ENCODE measurements at places on chromosomes 5 and 9.
A peak's percentile ranks its signal among the peaks of the same experiment; 100 is the strongest.

DNA sequence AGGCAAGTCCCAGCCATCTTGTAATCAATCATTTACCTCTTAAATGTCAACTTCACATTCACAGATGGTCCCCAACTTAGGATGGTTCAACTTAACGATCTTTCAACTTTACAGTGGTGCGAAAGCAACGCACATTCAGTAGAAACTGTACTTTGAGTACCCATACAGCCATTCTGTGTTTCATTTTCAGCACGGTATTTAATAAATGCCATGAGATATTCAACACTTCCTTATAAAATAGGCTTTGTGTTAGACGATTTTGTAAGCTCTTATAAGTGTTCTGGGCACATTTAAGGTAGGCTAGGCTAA lies 47.1 kb upstream of the ANGPTL2 start:
- no peak for DNase-seq

DNA sequence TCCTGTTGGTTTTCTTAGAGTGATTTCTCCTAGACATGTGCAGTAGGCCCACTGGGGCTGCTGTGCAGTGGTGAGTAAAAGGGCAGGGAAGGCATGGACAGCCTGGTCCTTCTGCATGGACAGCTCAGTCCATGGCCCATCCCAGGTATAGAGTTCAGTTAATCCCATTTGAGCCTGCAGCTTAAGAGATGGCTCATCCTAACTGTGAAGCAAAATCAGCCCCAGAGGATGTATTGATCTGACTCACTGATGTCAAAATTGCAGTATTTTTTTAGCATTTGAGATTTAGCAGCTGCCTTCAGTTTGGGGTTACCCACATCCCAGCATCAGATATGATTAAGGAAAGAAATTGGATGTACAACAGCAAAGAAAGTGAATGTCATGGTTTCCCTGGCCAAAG lies 93.4 kb downstream of the PDE6A start:
- no peak for DNase-seq

- DNase-seq, result no peak
Measured at GRCh38 chr9:61673664-61674381, 484.0 kb downstream of the SPATA31A7 start.

DNA sequence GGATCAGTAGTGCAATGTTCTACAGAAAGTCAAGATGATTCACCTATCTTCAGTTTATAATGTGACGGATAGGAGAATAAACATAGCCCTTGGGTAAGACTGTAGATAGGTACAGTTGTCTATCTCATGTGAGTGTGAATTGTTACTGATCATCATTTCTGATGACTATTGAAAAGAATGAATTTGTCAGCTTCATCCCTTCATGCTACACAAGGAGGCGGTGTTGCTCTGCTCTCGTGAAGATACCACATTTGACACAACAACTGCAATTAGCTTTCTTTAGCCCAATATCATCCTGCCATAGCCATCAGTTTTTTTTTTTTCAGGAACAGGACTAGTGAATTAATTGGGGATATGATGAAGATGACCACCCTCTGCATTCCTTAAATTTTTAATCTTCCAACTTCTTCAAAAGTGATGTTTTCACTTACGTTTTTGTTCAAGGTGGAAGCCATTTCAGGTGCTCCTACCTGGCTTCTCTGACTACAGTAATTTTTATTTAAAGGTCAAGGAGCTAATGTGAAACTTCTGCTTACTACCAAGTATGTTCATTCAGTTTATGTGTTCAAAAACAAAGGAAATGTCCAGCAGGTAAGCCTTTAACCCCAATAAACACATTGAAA lies 152.9 kb upstream of the MOCS2 start:
- DNase-seq, result peak; percentile 46

GRCh38 chr5:177018341-177018740 lies 4.2 kb upstream of the ZNF346 start:
- DNase-seq, result no peak

- no peak for DNase-seq
Measured at GRCh38 chr9:81565144-81565543, 124.2 kb downstream of the TLE1 start.

- peak; percentile 88 for DNase-seq
Measured at GRCh38 chr9:129694243-129694646, 28.8 kb downstream of the PRRX2 start.

GRCh38 chr9:86722706-86723075 lies 224.6 kb downstream of the GAS1 start:
- peak; percentile 23 for DNase-seq

DNA sequence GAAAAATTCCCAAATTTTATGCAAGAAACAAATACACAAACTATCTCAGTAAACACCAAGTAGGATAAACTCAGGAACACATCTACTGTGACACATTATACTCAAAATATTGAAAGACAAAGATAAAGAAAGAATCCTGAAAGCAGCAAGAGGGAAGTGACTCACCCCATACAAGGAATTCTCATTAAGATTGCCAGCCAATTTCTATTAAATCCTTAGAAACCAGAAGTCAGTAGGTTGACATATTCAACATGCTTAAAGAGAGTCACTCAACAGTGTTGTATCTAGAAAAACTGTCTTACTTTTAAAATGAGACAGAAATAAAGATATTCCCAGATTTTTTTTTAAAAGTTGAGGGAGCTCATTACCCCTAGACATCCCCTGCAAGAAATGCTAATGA lies 15.5 kb downstream of the SPATA31E1 start:
- no peak for DNase-seq

- DNase-seq, result no peak
Measured at GRCh38 chr9:19665146-19665863, 123.5 kb downstream of the SLC24A2 start.

GRCh38 chr5:181133610-181134231 lies 2.8 kb upstream of the OR2V1 start:
- peak; percentile 41 for DNase-seq

DNA sequence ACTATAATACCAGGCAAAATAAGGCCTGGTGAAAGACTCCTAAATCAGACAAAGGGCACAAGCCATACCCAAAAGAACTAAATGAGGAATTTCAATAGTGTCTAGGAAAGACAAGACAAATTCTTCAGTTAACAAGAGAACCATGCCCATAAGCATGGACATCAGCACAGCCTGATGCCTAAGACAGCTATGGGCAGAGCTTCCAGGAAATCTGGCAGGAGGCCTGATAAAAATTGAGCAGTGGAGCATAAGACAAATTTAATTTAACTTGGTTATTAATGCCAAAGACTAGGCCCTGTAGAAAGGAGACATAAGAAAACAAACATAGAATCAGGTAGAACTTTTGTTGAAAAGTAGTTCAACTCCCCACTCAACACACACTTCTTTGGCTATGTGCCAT lies 17.3 kb downstream of the KLHL3 start:
- no peak for DNase-seq

DNA sequence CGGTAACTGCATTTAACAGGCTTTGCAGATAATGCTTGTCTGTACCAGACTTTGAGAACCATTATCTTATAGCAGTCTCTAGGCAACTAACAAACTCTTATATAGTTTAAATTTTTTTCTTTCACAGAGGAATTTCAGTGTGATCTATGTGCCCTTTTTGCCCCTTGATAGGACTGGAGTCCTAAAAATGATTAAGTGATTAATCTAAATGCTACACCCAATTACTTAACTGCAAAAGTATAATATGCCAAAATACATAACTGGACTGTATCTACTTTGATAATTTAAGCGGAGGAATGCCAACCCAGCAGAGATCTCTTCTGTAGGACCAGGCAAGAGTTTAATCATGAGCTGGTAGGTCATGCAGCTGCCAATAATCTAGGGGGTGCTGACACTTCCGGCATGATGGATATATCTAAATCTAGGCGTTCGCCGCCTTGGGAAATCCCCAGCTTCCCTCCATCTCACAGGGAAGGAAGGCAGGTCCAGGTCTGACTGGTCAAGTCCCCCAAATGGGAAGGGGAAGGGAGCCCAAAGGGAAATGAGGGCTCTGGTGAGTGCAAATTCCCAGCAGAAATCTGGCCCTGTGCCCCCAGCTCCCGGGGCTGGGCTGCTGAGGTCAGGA lies 205.6 kb downstream of the GAPVD1 start:
- DNase-seq, result no peak

GRCh38 chr5:92328584-92329259 lies 945.6 kb upstream of the ARRDC3 start:
- DNase-seq, result no peak

DNA sequence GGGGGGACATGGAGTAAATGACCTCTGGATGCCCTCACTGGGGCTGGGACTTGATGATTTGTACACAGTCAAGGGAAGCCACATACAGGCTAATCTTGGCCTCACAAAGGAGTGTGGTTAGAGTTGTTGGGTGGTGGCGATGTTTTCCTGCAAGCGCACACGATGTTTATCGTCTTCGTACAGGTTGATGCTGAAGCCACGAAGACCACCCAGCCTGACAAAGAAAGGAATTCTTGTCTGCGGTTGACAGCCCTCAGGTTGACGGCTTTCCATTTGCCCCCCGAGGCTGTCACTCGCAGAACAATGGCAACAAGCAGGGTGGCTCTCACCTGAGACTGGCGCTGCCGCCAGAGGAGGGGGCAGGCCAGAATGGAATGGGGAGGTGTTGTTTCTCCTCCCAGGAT lies 14.1 kb upstream of the XPA start:
- DNase-seq, result no peak

DNA sequence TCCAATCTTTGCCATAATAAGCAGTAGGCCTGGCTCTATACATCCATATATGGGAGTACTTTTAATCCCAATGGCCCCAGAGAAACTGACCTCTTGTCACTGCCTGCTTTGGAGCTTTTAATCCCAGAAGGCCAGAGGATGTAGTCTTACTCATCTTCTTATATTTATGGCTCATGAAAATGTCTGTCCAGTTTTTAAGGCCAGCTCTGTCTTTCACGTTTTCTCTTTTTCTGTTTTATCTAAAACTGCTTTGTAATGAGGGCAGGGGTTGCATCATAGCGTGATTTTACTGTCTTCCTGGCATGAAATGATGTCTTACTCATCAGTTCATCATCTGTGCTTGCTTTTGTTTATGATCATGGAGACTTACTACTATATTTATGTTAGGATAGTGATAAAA lies 1094.9 kb downstream of the MAT2B start:
- DNase-seq, result peak; percentile 35

GRCh38 chr5:93582677-93583438 lies at the start of gene NR2F1:
Gene NR2F1, plus strand, starts transcription at chr5:93583222. Its CDS starts 1,802 bp downstream, at chr5:93585024.
- peak; percentile 100 for DNase-seq

DNA sequence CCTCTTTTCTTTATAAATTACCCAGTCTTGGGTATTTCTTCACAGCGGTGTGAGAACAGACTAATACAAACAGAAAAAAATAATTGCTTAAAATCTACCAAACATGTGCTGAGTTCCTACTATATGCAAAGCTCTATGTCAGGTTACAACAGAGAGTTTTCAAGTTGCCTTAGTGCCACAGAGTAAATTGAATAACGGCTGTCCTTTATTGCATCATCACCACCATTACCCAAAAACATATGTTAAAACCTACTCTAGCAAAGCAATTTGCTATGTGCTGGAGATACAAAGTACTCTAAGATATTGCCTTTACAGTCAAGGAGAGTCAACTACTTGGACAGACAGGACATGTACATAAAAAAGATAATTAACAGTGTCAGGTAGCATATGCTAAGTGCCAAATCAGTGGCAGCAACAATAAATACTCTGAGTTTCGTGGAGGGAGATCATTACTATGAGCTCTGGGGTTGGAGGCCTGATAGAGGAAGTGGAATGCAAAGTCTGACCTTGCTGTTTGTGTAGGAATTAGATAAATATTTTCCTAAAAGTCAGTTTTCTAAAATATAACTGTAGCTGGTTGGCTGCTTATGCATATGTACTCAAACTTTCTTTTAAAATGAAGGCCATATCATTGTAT lies 1058.7 kb upstream of the WWC1 start:
- DNase-seq, result peak; percentile 67

DNA sequence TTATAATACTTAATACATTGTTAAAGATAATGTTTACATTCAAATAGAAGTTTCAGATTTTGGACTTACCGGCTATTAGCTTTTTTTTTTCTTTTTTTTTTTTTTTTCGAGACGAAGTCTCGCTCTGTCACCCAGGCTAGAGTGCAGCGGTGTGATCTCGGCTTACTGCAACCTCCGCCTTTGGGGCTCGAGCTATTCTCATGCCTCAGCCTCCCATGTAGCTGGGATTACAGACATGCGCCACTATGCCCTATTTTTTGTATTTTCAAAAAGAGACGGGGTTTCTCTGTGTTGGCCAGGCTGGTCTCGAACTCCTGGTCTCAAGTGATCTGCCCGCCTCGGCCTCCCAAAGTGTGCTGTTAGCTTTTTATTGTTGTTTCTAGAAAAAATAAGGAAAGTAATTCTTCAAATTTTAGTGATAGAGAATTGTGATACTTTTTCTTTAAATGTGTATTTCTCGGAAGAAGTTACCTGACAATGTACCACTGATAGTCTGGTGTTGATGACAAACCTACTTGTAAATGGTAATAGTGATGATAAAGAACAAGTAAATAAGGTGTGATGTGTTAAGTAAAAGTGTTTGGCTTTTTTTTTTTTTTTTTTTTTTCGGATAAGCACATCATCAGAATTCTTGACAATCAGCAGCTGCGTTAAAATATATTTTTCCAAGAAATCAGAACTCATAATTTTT lies 2.7 kb downstream of the CDC42SE2 start:
- no peak for DNase-seq

DNA sequence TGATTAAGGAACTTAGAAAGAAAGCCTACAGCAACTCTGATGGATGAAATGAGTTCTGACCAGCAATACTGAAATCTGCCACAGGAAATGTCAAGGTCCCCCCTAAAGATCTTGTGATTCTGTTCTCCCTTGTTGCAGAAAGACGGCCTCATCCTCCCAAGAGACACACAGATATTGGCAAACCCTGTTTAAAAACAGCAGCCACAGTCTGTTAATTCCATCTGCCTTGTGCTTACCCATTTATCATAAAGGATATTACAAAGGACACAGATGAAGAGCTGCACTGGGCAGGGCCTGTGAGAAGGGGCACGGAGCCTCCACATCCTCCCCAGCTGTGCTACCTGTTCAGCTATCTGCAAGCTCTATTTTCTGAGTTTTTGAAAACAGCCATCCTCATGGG lies 15.2 kb downstream of the RAPGEF1 start:
- DNase-seq, result no peak

GRCh38 chr9:96136992-96137670 lies 164.8 kb downstream of the HSD17B3 start:
- DNase-seq, result peak; percentile 92

DNA sequence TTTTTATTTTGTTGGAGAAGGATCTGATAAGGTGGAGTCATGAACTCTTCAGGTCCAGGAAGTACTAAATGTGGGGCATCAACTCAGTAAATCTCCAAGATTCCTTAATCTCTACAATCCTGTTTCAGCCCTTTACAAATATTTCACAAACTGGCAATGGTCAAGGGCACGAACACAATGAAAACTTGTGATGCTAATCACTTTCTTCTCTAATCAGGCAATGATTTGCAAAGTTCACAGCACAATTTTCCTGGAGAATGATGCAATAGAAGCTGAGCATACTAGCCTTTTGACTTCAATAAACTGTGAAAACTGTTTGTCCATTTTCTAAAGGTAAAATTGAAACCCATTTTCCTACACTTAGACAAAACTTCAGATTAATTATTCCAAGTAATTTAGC lies 16.9 kb downstream of the GDF9 start:
- no peak for DNase-seq

GRCh38 chr5:143685246-143685815 lies 126.6 kb upstream of the HMHB1 start:
- DNase-seq, result peak; percentile 25

- no peak for DNase-seq
Measured at GRCh38 chr5:86665984-86666760, 48.4 kb downstream of the COX7C start.

GRCh38 chr5:154221371-154221896 lies 30.9 kb downstream of the GALNT10 start:
- DNase-seq, result peak; percentile 80

- no peak for DNase-seq
Measured at GRCh38 chr9:73806876-73807275, 655.2 kb downstream of the ANXA1 start.

Data from fibroblast of gingiva (primary cell).